ENCODE measurements at places on chromosomes 7 and 10.

- DNase-seq: no peak
Measured at GRCh38 chr10:125792342-125793300, 17.0 kb upstream of the MMP21 start.

- no peak for DNase-seq
Measured at GRCh38 chr7:17472518-17472917, 174.1 kb downstream of the AHR start.

DNA sequence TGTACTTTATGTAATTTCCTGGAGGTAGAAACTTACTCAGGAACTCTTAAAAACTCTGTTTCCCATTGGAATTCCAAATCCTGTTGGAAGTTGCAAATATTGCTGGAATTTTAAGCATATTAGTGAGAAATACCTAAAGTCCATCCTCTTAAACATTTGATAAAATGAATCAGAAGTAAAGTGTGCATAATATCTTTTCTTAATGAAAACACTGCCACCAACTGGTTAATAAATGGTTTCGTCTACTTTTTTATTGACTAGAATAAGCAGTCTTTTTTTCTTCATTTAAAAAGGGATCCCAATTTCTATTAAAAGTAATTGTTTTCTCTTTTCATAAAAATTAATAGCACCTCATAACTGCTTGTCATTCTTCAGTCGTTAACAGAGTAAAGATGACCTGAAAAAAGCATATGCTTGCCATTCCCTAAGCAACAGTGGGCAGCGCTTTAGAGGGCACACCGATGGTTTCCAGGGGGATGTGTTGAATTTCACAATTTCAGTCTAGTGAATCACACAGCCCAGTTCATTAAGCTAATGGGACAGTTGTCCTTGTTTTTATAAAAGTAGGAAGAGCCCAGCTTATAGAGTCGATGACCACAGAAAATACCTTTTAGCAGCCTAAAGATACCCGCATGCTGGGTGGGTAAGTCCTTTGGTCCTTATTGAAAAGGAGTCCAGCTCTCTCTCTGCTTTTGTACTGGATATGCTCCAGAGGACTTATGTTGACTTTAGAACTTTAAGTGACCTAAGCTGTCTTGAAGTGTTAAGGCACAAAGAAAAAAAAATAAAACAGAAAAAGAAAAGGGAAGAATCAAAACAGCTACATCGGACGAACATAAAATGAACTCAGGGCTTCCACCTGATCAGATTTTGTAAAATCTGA, 28.5 kb downstream of the NPS start:
- peak; percentile 19 for DNase-seq

DNA sequence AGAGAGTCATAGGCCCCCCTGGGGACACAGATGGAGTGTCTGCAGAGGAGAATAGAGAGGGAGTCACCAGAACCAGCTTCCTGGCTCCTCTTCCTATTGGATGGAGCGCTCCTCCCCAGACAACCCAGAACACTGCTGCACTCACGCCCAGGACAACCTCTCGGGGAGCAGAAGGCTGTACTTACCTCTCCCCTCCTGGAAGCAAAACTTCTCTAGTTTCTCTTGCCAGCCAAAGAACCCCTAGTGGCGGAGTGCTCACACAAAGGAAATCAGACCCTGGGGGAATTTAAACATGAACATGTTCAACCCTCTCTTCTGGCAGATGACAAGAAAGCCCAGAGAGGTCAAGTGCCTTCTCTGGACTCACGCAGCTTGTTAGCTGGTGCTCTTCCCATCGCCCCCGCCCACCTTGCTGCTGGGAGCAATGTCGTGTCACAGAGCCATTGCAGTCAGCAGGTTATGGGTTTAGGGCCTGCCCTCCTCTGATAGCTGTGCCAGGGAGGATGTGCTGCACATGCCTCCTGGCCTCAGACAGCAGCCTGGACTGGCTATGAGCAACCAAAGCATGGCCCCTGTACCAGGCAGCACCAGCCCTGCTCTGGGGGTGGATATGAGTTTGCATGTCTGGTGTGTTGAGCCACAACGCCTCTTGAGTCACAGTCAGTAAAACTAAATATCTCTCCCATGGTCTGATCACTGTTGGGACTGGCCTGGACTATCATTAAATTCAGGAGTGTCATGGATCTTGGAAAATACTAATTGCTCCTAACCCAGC, 84.4 kb downstream of the SLIT1 start:
- DNase-seq: no peak

GRCh38 chr10:90947030-90947960, 26.4 kb upstream of the ANKRD1 start:
- no peak for DNase-seq

DNA sequence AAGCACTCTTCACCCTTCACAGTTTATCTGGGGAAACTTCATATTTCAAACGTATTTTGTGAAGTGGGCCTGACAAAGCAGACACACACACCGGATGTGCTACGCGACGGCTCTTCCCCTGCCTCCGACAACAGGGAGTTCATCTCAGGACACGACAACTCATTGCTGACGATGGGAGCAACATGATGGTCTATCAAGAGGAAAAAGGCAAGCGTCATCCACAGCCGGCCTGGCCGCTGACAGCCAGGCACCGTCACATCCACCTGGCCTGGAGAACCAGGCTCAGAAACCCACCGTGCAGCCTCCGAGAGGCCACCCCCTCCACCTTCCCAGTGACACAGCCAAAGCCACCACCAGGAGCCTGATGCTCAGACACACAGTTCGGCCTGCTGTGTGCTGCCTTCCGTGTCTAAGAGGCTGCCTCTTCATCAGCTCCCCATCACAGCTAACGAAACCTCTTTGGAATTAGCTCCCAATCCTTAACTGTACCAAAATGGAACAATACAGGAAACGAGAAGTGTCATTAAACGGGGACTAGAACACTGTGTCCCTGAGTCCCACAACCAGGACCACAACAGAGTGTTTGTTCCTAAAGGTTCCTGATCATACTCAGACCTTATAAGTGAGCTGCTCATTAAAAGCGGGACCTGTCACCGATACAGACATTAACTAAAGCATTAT, 76.7 kb downstream of the SFMBT2 start:
- peak; percentile 32 for DNase-seq

DNA sequence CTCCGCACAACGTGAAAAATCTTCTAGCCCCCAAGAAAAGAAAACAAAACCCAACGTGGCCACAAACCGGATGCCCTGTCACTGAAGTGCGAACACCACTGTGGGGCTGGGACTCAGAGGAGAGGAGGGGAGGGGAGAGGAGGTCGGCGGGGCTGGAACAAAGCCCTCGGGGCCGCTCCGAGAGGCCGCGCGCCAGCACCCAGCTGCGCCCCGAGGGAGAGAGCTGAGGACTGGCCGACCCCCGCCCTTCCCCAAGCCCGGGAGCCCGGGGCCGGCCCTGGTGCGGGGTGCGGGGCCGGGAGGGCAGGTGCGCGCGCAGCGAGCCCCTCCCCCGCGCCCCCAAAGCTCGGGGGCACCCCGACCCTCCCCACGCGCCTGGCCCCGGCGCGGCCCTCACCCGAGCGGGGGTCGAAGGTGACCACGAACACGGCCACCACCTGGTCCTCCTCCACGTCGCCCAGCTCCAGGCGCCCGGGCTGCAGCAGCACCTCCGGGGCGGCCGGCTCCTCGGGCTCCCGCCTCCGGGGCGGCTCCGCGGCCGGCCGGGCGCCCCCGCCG, 398 bp downstream of the DENND11 start:
- DNase-seq: no peak

DNA sequence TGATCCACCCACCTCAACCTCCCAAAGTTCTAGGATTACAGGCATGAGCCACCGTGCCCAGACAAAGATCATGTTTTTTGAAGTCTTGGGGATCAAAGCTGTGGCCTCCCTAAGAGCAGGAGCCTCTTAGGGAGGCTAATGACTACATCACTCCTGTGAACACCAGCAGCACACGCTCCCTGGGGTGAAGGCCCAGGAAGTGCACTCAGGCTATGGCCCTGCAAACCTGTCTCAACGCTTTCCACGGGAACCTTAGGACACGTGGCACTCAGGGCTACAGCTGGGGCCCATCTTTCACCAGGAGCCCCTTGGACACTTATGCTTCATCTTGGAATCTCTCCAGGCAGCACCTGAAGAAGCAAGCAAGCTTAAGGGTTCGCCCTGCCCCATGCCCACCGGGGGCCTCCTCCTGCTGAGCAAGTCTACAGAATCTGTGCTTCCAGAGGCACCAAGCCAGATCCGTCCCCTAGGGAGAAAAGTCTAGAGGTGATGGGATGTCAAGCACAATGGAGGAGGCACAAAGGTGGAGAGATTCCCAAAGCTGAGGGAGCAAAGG, 18.4 kb downstream of the VSTM4 start:
- no peak for DNase-seq

- DNase-seq: no peak
Measured at GRCh38 chr10:13969118-13969791, 361.5 kb downstream of the FRMD4A start.

DNA sequence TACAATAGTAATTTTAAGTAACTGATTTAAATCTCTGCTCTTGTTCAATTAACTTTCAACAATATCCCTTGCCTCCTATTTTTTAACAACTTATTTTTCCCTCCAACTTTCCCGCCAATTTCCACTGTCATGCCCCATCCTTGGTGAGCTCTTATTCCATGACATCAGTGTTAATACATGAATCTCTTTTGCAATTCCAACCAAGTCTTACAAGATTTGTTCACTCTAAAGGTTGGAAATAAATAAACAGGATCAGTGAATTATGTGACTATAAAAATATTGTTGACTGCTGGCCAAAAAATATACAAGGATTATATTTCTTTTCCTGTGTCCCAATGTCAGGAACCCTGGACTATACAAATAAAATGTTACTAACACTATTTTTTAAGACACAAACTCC, 21.0 kb upstream of the AGMO start:
- DNase-seq: no peak

DNA sequence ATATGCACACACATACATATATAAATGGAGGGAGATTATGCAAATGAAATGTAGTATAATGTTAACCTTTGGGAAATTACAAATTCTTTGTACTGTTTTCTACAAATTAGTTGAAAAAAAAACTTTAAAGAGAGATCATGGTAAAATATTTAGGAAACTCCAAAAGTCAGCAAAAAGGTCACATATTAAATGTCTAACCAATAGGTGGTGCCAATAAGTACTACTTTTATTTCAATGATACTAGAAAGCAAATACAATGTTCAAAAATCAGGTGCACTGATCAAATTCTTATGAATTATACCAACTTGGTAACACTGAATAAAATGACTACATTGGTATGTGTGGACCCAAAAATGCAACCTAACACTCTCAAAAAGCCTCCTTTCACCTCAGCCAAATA, 276.9 kb downstream of the DOCK4 start:
- no peak for DNase-seq

DNA sequence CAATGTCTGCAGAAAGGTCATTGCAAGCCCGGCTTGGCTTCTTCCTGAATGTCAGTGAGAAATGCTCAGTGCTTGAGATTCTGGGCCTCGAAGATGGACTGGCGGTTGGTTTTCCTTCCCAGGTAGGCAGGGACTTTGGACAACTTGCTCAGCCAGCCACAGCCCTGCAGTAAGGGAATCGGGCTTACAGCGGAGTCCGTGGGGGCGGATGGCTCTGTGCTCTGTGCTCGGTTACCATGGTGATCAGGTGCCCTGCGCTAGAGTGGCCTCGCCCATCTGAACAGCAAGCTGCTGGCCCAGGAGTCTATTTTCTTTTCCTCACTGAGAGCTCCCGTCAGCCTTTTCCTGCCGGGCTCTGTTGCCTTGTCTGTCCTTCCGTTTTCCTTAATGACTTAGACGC, 77.8 kb upstream of the SH2B2 start:
- DNase-seq: no peak

DNA sequence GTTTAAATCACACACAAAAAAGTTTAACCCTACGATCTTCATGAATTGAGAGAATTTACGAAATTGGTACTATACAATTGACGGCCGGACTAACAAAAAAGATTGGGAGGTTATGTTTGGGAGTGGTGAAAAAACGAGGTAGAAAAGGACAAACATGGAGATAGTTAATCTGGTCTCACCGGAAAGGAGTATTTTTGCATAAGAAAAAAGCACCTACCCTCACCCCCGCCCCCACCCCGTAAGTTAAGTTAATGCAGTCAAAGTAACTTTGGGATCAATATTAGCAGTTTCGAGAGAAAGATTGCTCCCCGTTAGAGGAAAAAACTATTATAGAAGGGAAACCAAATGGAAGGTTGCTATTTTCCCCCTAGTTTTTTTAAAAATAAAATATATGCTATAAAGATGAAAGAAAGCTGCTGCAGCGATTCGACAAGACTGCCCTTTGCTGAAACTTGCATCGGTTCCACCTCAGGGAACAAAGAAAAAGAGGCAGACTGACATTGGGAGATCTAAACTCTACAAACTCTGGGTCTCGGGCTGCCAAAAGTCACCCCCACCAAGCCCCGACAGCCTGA, 3.5 kb downstream of the SP8 start:
- DNase-seq: no peak

DNA sequence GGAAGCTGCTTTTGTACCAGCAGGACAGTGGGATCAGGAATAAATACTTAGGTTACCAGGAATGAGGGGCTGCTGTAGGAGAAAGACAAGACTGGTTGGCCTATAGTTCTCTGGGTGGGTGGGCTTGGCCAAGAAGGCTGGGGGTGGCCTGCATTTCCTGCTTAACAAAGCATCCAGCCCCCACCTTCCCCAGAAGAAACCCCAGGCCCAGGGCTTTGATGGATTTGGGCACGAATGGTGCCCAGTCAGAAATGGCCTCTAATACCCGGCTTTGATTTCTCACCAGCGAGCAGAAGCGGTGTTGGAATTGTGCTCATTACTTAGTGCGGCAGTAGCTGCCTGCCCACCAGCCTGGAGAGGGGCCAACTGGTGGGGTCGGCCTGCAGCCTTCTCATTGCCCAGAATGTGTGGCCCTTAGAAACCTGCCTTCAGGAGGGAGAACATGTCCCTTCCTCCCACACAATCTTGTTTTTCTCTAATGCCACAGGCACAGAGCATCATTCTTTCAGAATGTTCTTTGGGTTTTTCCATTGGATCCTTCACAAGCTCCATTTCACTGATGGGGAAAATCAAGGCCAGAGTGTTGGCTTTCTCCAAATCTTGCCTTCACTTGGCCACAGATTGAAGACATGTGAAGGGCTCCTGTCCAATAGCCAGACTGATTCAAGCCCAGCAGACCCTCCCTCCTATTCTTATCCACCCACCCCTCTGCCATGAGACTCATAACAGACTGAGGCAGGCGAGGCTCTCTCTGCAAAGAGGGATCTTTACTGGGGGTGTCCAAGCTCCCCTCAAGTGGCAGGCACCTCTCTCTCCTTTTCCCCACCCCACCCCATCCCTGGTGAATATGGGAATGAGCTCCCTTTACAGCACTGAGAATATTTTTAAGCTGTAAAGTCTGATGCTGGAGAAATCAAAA, 2.5 kb downstream of the UNC5B start:
- DNase-seq: no peak

- no peak for DNase-seq
Measured at GRCh38 chr10:21396889-21397288, 128.6 kb downstream of the SKIDA1 start.

GRCh38 chr10:129844216-129844766, 119.8 kb downstream of the EBF3 start:
- no peak for DNase-seq

Data from fibroblast of mammary gland (primary cell).